ENCODE measurements at places on chromosomes 2 and 18.
A peak's percentile ranks its signal among the peaks of the same experiment; 100 is the strongest.

GRCh38 chr18:74289137-74289536, 2.6 kb downstream of the CYB5A start:
- DNase-seq, result no peak

GRCh38 chr2:77294474-77294873, 227.7 kb downstream of the LRRTM4 start:
- DNase-seq, result no peak

- DNase-seq, result no peak
Observed at GRCh38 chr2:84940088-84940470, 30.9 kb upstream of the KCMF1 start.

- no peak for DNase-seq
Observed at GRCh38 chr18:574149-574860, 5.9 kb upstream of the CETN1 start.

GRCh38 chr2:156470975-156471583, 34.9 kb downstream of the GPD2 start:
- DNase-seq, result no peak

GRCh38 chr2:112155331-112156151, 17.4 kb downstream of the FBLN7 start:
- no peak for DNase-seq

DNA sequence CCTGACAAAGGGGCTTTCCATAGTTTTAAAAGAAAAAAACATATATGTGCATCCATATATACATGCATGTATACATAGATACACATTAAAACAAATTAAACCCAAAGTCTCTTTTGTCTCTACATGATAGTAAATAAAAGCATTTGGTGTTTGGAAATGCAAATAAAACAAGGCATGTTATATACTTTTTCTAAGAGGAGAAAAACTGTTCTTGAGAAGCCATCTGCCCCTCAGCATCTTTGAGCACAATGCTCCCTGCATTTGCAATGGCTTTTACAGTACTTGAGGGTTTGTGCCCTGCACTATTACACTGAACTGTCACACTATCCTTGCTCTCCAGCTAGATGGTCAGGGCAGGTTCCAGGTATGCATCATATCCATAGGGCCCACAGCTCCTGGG, 210.2 kb downstream of the L3MBTL4 start:
- DNase-seq, result no peak

DNA sequence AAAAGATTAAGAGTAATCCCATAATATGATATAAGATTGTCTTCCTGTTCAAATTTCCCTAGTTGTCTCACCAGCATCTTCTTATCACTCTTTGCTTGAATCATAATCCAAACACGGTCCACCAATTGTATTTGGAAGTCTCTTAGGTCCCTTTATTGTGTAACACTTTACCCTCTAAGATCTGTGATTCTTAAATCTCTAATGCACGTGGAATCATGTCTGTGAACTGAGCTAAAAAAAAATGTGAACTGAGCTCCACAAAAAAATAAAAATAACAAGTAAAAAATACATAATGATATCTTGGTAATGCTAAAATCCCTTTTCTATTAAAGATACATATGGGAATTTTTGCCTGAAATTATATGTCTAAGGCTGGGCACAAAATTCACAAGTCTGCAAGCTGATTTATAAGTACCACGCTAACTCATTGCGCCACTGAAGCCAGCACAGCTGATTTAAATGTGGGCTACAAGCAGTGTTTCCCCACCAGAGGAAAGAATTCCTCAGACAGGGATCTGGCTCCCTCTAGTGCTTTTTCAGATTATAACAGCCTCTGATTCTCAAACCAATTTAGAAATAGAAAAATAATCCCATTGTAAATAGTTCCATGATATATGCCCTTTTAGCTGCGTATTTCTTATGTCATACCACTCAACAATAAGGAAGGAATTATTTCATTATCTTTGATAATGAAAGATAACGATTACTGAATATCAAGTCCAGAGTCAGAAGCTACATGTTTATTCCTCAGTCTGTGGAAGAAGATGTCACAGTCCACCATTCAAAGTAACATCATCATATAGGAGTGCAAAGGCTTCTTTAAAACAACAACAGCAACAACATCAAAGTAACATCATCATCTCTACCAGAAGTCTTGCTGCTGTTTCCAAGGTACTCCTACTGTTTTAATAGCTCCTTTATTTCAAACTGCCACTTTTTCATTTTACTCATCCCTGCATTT, 22.9 kb downstream of the RBM43 start:
- peak; percentile 50 for DNase-seq

- no peak for DNase-seq
Observed at GRCh38 chr2:144990661-144991060, 470.7 kb upstream of the ZEB2 start.

DNA sequence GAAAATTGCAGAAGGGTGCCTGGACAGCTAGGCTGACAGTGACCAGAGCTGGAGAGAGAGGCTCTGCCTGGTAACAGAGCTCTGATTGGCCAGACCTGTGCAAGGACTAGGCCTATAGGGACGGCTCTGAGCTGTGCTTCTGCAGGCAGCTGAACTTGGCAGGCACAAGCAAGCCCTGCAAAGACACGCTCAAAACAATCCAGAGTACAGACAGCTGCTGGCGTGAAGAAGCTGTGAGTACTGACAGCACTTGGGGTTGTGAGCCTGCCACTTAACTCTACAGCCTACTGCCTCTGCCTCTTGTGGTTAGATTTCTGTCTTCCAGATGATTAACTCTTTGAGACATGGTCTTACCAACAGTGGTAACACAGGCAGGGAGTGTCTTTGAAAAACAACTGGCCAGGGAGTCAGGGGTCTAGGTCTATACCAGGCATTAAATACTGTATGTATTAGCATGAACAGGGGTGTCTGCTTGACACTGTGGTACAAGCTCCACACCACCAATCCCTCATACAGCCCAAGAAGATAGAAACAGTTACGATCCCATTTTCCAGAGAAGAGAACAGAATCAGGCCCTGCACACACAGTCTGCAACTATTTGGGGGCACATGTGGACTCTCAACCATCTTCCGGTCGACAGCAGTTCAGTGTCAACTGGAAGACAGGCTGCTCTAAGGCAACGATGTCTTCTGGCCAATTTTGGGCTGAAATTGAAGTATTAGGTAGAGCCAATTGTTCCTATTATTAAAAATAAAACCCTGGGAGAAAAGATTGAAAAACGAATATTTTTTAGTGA, 568.4 kb downstream of the TNS1 start:
- DNase-seq, result peak; percentile 86

DNA sequence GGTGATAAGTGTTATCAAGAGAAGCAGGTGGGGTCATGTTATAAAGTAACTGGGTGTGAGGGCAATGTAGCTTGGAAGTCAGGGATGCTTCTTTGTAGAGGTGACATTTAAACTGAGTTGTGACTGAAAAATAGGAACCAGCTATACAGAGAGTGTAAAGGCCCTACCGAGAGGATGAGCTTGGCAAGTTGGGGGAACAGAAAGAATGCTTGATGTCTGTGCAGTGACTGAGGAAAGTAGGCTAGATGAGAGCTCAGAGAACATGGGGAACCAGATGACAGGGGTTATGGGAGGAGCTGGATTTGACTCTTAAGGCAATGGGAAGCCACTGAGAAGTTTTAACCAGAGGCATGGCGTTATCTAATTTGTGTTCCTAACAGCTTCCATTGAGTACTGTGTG, 115.3 kb downstream of the DOCK10 start:
- no peak for DNase-seq

DNA sequence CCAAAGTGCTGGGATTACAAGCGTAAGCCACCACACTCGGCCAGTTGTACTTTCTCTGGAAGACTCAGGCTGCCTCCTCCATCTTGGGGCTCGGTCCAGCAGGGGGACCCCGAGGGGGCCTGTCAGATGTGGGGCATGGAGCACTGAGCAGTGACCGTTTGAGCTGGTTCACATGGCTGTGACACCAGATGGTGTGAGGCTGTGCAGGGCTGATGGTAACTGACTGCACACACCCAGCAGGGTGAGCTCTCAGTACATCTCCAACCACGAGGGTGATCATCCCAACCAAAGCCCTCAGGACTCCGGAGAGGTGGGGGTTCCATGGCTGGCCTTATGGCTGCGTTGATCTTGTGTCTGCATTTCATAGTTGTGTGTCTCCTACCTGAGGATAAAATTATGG, 63.4 kb downstream of the FAM168B start:
- DNase-seq, result no peak

- DNase-seq, result no peak
Observed at GRCh38 chr2:182447863-182448262, 21.0 kb upstream of the PDE1A start.

GRCh38 chr2:100292022-100292580, 30.2 kb downstream of the LONRF2 start:
- DNase-seq, result no peak

GRCh38 chr2:96491860-96492497, 13.2 kb downstream of the NEURL3 start:
- no peak for DNase-seq

DNA sequence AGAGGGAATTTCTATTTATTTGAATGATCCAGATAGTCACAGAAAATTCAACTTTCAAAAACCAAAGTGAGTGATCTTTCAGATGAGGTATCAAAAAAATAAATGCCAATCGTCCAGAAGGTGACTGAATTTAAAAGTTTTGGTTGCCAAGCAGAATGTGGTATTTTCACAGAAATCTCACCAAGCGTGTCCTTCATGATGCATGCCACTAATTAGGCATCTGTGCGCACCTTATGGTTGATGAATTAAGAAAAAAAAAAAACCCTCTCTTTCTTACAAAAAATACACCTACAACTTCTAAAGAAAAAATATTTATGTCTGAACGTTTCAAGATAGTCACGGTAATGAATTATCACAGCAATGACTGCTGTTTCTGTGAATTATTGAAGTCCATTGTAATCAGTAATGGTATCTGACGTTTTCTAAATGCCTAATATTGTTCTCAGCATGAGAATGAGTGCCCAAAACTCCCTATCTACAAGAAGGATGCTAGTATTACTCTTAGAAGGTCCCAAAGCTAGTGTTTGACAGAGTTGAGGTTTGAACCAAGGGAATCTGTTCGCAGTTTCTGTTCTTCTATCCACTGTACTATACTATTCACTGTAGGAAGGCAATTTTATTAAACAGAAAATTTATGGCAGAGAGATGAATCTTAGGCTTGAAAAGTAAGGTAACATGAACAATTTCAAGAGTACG, 219.6 kb upstream of the NETO1 start:
- no peak for DNase-seq

- DNase-seq, result no peak
Observed at GRCh38 chr18:10015941-10016819, 102.4 kb downstream of the VAPA start.

DNA sequence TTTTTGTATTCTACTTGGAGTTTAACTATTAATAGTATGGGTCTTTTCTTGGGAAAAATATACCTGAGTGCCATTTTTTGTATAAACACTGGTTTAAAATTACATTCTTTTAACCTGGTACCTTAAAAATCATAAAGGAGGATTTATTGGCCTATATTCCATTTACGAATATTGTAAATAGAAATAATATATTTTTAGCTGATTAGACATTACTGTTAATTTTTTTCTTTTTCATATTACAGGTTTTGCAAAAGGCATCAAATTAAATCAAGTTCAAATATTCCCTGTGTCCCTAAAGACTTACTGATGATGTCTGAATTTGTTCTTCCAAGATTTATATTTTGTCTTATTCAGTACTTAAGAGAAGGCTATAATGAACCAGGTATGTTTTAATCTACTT, 44.7 kb downstream of the UBR3 start:
- DNase-seq, result no peak

- DNase-seq, result no peak
Observed at GRCh38 chr2:79734518-79734917, 221.7 kb downstream of the CTNNA2 start.

DNA sequence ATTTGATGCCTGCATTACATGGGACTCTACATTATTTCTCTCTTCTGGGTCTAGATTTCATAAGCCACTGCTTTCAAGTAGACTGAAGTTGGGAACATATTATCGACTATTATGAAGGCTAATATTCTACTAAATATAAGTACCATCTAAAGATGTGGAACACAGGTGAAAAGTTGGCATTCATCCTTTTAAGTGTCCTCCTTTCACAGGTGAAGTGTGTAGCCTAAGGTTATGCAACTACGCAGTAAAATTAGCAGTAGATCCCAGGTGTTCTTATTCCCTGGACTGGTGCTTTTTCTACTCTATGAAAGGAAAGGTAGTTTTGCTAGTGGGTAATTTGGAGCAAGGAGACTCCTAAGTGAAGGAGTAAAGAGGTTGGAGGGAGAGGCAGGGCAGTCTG, 88.2 kb upstream of the DPP10 start:
- DNase-seq, result no peak

GRCh38 chr2:14896330-14897030, 264.0 kb downstream of the LRATD1 start:
- no peak for DNase-seq

- DNase-seq, result no peak
Observed at GRCh38 chr2:209146682-209147320, 277.0 kb upstream of the MAP2 start.

DNA sequence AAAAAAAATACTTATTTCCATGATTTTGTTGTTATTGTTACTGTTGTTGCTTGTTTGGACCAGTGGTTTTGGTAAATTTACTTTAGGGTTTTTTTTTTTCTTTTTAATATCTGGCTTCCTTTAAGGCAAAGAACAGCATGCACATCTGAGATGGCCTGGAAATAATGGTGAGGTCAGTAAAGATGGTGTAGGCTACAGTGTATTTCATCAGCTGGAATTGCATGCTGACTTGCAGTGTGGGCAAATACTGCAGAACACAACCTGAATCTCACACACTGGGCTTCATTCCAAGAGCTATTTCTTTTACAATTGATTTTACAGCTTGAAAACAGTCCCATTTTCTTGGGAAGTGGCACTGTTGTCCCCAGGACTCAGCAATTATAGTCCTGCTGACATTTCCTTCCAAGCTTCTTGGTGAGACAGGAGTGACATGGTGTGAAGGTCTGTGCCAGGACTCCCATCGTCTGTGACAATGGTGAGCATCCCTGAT, 376.1 kb upstream of the SOX11 start:
- DNase-seq, result no peak

- no peak for DNase-seq
Observed at GRCh38 chr2:109466674-109467575, 146.8 kb downstream of the SEPTIN10 start.

DNA sequence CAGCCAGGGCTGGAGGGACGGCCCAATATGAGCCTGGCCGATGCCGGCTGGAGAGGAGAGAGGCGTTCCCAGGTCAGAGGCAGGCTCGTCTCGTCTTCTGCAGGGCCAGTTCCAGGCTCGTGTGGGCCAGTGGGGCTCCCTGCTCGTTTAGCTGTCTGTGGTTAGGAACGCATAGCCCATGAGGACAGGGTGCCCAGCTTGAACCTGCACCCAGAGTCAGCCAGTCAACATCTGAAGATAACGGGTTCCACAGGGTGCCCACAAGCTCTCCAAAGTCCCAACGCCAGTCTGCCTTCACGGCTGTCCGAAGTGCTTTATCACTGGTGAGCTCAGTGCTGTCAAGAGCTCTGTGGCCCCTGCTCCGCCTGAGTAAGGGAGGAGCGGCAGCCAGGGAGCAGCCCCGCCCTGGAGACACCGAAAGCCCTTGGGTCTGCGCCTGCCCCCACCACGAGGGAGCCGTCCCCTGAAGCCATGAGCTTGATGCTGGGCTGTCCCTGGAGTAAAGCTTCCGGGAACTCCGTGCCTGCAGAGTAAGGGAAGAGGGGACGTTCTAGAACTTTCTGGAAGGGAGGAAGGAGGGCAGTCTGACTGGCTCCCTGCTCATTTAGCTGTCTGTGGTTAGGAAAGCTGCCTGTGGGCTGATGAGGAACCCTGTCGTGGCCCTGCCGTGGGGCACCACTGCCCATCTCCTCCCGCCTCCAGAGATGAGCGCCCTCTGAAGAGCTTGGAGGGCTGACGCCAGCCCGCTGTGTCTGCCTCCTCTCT, 2.7 kb upstream of the HSBP1L1 start:
- DNase-seq, result no peak

GRCh38 chr2:1081451-1082225, 131.0 kb downstream of the SNTG2 start:
- DNase-seq, result no peak

GRCh38 chr2:88481691-88482336, 29.3 kb upstream of the FOXI3 start:
- DNase-seq, result no peak

Measured in amygdala (tissue), 56 donors.